SIG-M5 (cell line): ENCODE measurements at places on chromosomes 13 and 19.

DNA sequence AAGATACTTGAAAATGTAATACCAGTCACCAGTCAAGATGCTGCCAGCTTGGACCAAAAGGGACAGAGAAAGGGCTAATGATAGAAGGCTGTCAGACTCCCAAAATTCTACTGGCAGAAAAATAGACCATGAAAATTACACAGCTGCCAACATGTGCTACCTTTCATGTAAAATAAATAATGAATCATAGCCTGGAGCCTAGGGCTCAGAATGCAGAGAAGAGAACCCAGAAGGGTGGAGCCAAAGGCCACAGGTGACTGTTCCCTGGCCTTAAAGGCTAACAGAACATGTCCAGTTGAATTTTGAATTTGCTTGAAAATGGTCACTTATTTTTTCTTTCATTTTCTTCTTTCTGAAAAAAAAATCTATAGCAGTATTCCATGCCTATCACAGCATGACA is 1827.0 kb upstream of the MIR17HG start:
- no peak for DNase-seq

DNA sequence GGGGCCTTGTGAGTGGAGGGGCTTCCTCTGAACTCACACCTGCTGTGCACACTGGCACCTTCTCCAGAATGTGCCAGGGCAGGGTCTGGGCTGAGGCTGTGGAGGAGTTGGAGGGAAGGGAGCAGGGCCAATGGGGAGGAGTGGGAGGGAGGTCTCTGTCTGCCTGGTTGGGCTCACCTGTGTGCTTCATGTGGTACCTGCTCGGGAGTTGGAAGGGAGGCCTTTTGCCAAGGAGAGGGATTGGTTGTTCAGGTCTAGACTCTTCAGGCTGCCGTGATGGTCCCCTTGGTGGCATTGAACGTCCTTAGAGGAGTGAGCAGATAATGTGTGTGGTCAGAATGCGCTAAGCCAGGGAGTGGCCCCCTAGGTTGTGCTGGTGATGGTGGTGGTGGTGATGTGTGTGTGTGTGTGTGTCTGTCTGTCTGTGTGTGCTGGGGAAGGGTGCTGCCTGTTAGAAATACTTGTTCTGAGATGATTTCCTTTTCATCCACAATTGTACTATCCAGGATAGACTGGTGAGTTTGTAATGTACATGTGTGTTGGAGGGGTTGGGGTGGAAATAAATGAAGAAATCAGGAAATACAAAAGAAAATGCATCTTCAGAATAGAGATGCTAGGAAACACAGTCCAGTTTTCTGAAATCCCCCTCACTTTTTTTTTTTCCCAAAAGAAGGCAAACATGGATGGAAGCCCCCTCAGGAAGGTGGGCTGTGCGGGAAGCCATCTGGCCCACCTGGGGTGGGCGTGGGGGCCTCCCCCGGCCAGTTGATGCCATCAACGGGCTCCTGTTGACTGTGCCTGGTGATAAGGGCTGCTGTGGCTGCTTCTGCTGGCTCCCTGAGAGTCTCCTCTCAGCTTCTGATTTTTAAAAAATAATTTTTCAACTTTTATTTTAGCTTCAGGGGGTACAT is 140.5 kb upstream of the ZNF536 start:
- DNase-seq, result no peak

DNA sequence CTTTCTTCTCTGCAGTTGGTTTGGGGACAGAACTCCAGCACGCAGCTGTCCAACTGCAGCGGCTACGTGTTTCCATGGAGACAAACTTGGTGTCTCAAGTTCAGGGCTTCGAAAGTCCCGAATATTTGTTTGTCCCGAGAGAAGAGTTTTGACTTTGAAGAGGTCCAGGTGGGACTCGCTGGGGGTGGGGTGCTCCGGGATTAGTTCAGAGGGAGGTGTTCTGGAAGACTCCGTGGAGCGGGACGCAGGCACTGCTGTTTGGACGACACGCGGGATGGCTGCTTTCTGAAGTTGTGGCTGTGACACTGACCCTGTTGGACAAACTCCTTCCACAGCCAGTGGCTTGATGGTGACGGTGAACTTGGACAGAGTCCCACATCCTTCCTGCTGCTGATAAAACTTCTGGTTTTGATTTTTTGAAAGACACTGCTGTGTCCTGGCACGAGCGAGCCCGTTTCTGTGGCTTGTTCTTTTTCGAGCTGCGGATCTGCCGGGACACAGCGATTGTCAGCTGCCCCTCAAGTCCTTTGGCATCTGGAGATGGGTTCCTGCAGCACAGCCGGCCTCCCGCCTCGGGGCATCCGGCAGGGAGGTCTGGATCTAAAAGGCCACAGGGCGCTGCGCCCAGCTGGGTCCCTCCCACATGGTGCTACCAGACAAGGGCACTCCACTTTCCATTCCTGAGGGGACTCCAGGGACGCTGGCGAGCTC is 15.9 kb upstream of the RANBP3 start:
- no peak for DNase-seq

GRCh38 chr13:113856716-113857065 is 7.2 kb downstream of the GAS6 start:
- no peak for DNase-seq

DNA sequence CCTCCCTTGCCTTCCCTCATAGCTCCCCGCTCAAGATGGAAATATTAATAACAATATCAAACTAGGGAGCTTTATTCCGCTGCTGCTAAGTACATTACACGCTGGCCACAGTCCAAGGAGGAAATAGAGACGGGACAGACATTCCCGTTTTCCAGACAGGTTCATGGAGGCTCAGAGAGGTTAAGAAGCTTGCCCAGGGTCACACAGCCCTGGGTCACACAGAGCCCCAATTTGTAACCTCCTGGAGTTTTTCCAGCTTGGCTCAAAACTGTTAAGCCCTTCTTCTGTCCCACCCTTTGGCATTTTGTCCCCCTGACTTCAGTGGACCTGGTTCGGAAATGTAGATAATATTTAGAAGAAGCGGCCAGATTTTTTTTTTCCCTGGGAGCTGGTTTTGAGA is 2.0 kb downstream of the BICRA start:
- DNase-seq, result no peak

DNA sequence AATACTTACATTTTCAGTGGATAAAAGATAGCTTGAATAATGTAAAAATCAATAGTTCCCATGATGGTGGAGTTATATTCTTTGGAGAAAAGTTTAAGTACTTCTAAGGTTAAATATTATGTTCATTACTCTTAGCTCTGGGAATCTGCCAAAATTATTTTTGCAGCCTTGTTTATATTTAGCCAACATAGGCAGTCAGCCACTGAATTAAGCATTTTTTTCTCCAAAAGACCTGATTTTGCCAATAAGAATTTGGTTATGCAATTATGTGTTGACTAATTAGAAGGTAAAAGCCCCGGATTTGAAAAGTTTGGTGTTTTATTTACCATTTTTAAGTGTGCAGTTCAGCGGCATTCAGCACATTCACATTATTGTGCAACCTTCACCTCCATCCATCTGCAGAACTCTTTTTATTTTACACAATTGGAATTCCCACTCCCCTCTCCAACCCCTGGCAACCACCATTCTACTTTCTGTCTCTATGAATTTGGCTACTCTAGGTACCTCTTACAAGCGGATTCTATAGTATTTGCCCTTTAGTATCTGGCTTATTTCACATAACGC is 90.1 kb upstream of the C1QTNF9B start:
- DNase-seq, result no peak

DNA sequence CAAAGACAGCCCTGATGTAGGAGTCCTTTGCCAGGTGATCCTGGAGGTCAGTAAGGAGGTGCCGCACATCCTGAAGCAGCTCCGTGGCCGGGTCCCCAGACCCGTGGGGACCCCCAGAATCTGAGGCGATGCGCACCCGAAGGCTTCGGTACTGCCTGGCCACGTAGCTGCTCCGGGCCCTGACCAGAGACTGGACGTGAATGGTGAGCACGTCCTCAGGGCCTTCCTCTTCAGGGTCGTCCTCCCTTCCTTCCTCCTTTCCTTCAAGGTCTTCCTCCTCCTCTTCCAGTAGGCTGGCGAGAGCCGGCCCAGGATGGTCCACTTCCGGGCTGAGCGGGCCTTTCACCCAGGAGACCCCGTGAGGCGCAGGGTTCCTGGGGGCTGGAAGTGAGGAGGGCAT is 7.5 kb downstream of the RINL start:
- DNase-seq, result no peak

DNA sequence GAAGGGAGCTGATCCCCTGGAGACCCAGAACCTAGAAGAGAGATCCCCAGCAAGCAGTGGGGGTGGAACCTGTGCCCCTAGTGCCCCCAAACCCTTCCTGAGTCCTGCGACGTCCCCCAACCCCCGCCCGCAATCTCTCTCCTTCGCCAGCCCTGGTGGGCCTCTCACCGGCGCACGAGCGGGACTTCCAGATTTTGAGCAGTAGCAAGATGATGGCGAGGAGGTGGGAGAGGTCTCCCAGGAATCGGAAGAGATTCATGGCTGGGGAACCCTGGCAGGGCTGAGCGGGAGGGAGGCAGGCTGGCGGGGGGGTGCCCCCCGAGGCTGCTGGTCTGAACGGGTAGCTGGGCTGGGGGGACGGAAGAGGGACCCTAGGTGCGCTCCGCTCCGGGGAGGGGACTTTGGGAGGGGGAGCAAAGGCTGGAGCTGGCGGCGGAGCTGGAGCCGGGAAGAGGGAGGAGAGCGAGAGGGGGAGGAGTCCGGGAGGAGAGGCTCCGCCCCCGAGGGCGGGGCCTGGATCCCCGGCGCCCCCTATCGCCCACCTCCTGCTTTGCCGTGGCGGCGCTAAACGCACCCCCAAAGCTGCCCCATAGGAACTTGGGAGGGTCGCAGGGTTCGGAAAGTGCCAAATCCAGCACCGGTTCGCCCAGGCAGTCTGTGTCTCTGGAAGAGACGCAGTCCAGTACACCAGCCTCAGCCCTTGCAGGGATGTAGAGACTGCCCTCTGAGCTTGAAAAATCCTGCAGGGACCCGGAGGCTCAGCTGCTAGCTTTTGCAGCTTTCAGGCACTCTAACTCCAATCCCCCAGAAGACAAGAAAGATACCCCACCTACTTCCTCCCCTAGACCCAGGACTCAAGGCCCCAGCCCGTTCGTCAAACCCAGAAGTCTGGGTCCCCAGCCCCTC is at the start of gene KDELR1:
TSS of gene KDELR1 (minus strand) at position 452 of the 906 bp plus-strand sequence. CDS start at position 259, 193 bp downstream.
- no peak for DNase-seq

GRCh38 chr19:5534787-5535586 is 32.8 kb downstream of the TINCR start:
- no peak for DNase-seq

GRCh38 chr19:48044561-48044960 is 682 bp upstream of the CABP5 start:
- no peak for DNase-seq
